ENCODE measurements at places on chromosomes 13 and 19.

DNA sequence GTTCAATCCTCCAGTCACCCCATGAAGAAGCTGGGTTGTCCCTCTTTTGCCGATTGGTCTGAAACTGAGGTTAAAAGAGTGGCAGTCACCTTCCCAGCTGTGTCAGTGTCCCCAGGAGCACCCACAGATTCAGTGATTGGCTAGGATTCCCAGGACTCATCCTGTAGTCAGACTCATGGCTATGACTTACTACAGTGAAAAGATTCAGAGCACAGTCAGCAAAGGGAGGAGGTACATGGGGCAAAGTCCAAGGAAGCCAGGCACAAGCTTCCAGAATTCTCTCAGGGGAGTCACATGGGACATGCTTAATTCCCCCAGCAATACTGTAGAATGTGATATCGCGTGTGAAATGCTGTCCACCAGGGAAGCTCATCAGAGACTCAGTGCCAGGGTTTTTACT, 14.2 kb downstream of the ZNF473 start:
- no peak for DNase-seq

DNA sequence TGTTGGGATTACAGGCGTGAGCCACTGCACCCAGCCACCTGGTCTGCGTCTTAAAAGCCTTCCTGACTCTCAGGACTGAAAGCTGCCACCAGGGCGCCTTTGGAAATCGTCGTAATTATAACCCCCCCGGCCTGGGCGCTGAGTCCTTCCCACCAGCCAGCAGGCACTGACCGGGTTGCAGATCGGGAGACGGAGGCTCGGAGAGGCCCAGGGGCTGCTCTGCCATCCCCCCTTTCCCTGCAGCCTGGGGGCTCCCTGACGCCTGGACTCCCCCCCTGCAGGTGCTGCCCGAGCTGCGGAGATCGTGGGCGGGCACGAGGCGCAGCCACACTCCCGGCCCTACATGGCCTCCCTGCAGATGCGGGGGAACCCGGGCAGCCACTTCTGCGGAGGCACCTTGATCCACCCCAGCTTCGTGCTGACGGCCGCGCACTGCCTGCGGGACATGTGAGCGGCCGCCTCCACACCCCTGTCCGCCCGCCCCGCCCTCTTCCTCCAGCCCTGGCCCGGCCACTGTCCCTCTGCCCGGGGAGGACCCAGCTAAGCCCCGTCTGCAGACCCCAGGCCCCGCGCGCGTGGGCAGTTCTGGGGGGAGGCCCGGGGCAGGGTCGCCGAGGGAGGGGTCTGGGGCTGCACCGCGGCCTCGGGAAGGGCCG, 2.5 kb downstream of the PRTN3 start:
- DNase-seq: no peak

GRCh38 chr13:43077046-43077445, 53.7 kb downstream of the DNAJC15 start:
- no peak for DNase-seq

DNA sequence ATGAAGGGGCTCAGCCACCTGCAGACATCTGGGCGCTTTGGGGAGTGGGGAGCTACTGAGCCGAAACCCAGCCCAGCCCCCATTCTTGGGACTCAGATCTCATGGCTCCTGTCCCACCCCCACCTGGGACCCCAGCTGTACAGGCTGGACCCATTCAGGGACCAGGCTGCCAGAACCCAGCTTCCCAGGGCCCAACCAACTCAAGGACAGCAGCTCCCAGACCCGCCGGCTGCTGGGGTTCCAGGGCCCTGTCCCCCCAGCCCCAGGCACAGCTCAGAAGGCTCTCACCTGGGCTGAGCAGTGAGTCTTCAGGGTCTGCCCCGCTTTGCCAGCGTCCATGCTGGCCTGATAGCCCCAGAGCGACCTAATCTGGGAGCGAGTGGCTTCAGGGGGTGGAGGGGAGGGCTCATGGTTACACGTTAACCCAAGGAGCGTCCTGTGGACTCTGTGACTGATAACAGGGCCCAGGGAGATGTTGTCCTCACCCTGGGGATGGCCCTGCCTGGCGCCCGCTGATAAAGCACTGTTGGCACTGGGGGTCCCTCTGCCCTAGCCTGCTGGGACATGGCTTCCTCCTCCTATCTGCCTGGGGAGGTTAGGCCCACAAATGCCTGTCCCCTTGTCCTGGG, at the start of gene TMEM86B:
TMEM86B (minus strand) TSS at position 361 of the 629 bp plus-strand sequence; CDS start at position 339, 22 bp downstream.
- no peak for DNase-seq

DNA sequence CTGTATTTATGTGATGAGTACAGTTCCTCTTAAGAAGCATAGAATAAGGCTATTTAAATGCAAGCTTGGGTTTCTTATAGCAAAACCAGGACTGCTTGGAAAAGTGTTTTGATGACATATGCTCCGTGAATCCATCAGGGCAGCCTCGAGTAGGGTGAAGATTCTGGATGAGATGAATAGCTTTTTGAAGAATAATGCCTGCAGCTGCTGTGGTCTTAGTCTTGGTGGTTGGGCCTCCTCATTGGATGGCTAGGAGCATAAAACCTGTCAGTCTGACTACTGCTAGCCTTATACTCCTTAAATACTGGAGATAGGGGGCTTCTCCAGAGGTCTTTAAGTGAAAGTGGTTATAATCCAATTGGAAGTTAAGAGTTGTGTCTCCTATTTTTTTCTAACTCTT, 704.3 kb downstream of the FGF9 start:
- DNase-seq: no peak

GRCh38 chr13:39540929-39541605, 61.9 kb downstream of the LHFPL6 start:
- no peak for DNase-seq

- no peak for DNase-seq
Measured at GRCh38 chr13:70849222-70849621, 741.0 kb upstream of the KLHL1 start.

GRCh38 chr19:29524912-29525831, 622 bp upstream of the VSTM2B start:
- DNase-seq: no peak

- peak; percentile 65 for DNase-seq
Measured at GRCh38 chr19:18589380-18590272, 1.0 kb downstream of the REX1BD start.

DNA sequence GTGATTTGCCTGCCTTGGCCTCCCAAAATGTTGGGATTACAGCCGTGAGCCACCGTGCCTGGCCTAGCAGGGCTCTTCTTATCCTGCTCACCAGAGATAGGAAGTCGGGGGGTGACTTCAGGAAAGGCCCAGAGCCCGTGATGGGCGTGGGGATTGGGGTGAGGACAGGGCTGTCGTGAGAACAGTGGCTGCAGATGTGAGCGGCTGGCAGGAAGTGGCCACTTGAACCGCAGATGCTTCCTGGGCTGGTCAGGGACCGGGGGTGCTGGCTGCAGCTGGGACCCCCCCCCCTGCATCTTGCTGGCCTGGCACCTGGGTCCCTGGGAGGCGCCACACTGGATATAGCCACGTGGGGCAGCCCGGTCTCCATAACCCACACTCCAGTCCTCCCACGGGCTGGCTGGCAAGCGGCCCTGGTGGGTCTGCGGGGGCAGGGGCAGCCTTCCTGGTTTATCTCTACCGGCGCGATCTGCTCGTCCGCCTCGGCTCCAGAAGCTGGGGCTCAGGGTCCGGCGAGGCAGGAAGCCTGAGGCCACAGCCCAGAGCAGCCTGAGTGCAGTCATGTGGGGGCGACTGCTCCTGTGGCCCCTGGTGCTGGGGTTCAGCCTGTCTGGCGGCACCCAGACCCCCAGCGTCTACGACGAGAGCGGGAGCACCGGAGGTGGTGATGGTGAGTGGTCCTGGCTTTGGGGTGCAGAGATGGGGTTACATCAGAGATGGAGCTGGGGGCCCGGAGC, at the start of gene F2RL3:
F2RL3 (plus strand) TSS at position 371 of the 737 bp plus-strand sequence; CDS start at position 562, 191 bp downstream.
- no peak for DNase-seq

- no peak for DNase-seq
Measured at GRCh38 chr19:7391218-7391670, 42.5 kb downstream of the ARHGEF18 start.

DNA sequence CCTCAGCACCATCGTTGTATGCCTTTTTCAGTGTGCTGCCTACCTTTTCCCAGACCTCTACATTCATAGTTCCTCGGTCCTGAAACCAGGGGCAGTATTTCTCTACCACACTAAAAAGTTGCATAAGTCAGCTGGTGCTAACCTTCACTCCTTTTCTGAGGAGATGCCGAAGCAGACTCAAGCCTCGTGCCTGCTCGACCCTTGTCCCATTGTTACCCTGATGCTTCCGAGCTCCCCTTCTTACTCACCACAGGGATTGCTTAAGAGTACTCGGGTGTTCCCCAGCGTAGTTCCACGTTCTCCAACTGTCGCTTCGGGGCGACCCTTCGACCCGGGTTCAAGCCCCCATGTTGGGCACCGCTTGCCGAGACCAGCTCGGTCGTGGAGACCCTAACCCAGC, 19.0 kb upstream of the IL17D start:
- DNase-seq: peak; percentile 41

GRCh38 chr19:5268801-5269200, 71.8 kb downstream of the PTPRS start:
- no peak for DNase-seq

DNA sequence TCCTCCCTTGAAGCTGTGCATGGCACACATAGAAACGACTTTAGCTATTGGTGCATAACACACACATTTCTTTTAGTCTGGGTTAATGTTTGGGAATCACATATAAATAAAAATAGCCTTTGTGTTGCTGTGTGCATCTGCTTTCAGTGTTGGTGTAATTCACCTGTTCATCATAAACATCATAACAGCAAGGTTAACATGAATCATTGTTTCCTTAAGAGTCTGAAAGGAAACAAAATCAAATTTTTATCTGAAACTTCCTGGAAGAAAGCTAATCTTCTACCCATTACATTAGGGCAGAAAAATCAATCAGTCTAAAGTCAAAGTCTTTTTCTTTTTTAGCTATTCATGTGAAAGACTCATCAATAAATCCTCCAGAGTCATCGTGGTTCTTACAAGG, 35.0 kb upstream of the TNFSF11 start:
- DNase-seq: no peak

DNA sequence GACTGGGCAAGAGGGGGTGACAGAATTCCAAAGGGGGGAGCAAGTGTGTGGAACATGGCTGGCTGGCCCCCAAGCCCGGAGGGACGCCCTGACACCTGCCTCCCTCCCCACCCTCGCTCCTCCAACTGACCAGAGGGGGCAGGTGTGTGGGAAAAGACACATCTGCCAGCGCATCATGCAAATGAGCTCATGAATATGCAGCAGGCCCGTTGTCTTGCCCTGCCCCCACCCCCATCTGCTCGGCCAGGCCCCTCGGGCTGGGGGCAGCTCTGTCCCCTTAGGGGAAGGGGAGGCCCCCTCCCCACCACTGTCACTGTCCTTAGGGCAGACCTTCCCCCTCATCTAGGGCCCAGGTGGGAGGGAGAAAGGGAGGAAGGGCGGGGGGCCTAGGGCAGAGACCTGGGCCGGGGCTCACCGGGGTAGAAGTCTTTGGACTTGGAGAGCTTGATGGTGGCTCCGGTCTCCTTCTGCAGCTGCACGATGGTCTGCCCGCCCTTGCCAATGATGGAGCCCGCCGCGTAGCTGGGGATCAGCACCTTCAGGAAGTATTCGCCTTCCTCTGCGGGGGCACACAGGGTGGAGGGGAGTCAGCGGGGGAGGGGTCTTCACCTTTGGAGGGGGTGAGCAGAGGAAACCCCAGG, 12.9 kb downstream of the NOVA2 start:
- DNase-seq: no peak

DNA sequence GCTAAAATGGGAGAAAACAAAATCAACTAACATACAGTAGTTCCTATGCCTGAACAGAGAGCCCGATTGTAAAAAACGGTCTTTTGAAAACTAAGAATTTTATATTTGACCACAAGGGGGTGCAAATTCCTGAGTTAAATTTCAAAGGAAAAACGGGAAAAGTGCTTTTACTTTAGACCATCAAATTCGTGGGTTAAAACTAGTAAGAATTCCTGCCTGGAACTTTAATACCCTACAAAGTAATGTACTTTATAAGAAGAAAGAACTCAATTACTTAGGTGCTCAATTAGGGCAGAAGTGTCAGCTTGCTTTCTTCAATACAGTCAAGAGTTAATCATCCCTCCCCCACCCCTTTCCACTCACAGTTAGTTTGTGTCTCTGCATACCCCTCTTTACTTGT, 69.8 kb downstream of the KCNRG start:
- peak; percentile 22 for DNase-seq

GRCh38 chr13:55615081-55615480, 1525.6 kb upstream of the PRR20A start:
- DNase-seq: no peak

DNA sequence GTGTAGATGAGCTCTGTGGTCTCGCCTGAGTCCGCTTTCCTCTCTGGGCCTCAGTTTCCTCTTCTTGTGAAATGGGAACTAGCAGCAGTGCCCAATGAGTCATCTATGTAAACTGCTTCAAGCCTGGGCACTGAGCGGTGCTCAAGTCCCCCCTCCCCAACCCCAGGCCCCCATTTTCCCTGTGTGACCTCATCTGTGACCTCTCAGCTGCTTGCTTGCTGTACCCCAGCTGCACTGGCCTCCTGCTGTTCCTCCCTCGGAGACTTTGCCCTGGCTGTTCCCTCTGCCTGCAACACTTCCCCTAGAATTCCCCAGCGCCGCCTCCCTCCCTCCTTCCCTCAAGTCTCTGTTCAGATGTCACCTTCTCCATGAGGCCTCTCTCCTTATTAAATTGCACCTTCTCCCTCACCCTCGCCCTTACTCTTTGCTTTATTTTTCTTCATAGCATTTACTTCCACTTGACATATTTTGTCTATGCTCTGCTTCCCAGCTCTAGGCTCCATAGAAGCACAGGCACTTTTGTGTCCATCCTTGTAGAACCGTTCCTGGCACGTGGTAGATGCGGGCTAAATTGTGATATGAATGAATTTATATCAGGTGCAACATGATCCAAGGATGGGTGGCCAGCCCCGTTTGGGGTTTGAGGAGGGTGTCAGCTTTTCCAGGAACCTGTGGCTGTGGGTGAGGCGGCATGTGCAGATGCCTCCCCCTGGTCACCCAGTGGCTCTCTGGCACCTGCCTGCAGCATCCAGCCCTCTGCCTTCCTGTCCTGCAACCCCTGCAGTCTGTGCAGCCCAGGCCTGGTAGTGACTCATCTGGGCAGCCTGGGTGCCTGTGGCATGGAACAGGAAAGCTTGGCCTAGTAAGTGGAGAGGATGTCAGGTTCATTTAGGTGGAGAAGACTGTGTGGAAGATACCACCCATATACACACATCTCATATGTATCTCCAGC, 26.3 kb downstream of the SIPA1L3 start:
- DNase-seq: no peak

- no peak for DNase-seq
Measured at GRCh38 chr19:13028027-13028426, 32.8 kb downstream of the NFIX start.

GRCh38 chr13:24183741-24184182, 23.2 kb downstream of the SPATA13 start:
- DNase-seq: no peak

All from fibroblast of gingiva (primary cell).